ENCODE measurements at places on chromosomes 7 and 10. TPM values are rescaled to one million over a fixed set of nuclear protein-coding genes. Genes with fewer than 3 reads are reported as not detected.

DNA sequence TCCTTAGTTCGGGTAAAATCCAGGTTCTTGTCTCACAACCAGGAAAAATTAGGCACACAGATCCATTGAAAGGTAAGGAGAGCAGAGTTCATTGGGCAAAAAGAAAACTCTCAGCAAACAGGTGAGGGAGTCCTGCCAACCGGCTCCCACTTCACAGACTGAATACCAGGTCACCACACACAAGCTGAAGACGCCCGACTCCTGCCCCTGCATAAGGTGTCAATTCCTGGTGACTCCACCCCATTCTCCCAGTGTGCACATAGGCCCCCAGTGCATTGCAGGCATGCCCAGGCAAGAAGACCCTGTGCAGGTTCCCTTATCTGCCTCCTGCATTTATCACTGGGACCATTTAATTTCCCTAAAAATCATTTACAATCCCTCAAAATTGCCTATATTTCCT lies 354.6 kb downstream of the LRRTM3 start:
- DNase-seq = no peak

DNA sequence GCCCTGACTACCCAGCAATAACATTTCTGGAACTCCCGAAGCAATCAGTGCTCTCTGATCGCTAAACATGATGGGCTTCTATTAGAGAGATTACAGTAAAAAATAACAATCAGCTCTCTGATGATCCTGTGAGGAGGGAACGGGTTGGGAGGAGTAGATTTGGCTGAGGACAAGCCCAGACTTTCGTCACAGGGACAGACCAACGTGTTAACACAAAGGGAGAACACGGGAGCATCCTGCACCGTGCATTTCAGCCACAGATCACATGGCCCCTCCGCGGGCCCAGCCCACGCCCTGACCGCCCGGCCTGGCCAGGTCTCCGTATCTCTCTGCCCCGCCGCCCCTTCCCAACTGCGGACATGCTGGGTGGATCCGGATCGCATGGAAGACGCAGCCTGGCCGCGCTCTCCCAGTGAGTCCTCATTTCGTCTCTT lies 95.0 kb upstream of the AGBL3 start:
- peak; percentile 94 for DNase-seq

GRCh38 chr7:106375499-106375898 lies 90.7 kb upstream of the NAMPT start:
- no peak for DNase-seq

GRCh38 chr7:133412942-133413341 lies 160.1 kb downstream of the EXOC4 start:
- DNase-seq = no peak

DNA sequence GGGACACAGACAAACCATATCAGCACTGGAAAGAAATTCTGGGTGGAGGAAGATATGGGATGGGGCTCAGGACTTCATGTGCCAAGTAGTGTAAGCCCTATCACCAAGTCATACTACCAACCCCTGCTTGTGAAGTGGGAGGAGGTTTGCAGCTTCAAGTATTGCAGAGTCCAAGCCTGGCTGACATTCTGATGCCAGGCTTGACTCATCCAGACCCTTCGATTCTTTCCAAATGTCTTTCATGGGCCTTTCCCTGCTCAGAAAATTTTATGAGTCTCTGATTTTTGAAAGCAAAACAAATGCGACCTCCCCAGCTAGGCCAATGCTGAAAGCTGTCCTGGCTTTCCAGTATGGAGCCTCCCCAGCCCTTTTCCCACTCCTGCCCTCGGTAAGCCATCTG lies 45.1 kb upstream of the SMNDC1 start:
- no peak for DNase-seq

DNA sequence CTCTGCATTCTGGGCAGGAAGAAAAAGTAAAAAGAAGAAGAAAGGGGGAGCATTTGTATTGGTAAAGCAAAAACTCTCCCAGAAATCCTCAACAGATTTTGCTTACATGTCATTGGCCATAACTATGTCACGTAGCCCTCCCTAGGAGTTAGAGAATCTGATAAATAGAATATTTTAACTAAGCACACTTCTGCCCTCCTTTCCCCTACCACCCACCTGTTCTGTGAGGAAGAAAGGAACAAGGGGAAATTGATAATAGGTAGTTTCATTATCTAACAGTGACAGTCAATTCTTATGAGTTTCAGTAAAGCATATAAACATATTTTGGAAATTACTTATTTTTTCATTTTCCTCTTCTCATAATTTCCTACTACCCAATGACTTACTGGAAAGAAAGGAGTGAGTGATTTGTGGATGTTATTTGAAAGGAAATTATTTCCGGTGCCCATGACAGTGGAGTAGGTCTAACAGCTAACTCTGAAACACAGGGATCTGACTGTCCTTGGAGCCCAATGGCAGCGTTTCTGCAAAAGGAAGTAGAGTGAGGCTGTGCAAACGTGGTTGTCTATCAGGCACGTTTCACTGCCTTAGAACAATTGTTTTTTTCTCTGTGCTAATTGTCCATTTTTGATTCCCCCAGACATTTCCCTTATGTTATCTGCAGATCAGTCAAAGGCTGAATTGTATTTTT lies 128.6 kb upstream of the MDFIC start:
- DNase-seq = no peak

DNA sequence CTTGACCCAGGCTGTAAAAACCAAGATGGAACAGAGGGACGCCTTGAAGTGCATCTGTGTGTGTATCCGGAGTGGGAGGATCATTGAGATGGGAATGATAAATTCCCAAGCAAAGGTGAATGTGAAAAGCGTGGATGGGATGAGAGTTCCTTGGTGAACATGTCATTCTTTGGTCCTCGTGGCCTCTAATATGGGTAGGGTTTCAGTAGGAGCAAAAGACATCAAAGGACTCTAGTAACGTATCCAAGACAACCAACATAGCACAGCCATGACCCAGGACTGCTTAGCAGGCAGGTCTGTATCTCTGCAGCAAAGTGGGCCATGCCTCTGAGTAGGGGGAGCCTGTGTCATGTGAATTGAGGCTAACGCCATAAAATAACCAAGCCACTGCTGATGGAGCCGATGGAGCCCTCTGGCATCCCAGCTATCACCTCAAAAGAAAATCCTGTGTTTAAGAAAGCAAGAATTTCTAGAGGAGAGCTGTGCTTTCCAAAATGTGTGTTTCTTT lies 98.6 kb downstream of the CCDC3 start:
- no peak for DNase-seq

DNA sequence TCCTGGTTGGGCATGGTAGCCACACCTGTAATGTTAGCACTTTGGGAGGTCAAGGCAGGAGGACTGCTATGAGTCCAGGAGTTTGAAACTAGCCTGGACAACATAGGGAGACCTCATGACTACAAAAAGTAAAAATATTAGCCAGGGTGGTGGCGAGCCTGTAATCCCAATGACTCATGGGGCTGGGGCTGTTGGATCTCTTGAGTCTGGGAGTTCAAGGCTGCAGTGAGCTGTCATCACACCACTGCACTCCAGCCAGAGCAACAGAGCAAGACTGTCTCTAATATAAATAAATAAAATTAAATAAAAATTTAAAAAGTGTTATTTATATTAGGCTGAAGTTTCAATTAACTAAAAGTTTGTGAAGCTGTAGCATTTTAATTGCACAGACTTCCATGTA lies 207.3 kb downstream of the NXPH1 start:
- DNase-seq = no peak

GRCh38 chr10:25453619-25454018 lies 278.8 kb downstream of the GPR158 start:
- no peak for DNase-seq

DNA sequence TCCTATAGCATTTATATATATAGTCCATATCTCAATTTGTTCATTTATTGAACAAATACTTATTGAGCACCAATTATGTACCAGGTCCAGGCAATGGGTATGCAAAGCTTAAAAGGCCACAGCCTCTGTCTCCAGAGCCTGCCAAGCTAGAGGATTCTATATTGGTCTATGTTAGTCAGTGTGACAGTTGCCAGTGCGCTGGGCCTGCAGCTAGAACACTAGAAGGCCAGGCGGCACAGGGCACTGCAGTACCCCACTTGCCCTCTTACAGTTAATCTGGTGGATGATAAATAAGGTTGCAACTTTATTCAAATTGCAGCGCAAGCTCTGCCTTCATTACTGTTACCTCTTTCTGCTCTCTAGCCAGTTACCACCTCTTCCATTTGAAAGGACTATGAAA lies 68.8 kb downstream of the PPP1R3C start:
- DNase-seq = no peak

The FAM221A gene
- total RNA-seq = 9.4 TPM

The ATOH7 gene
- total RNA-seq = not detected

All from sigmoid colon (tissue), 7 donors.